ENCODE measurements at places on chromosomes 4 and X. TPM values are rescaled to one million over a fixed set of nuclear protein-coding genes. Genes with fewer than 3 reads are reported as not detected.

DGAT2L6 gene
- total RNA-seq: not detected

GYPA gene
- not detected for total RNA-seq

SMIM31 gene
- 0.10 TPM for total RNA-seq

POF1B gene
- 11.9 TPM for total RNA-seq

LUZP4 gene
- total RNA-seq: not detected

XKRX gene
- total RNA-seq: 2.6 TPM

EXOC1L gene
- total RNA-seq: not detected

HSFX3 gene
- not detected for total RNA-seq

KIAA0232 gene
- total RNA-seq: 12.0 TPM

GYG2 gene
- total RNA-seq: 9.7 TPM

GRID2 gene
- not detected for total RNA-seq

FMR1 gene
- 34.3 TPM for total RNA-seq

ELF4 gene
- total RNA-seq: 10.5 TPM

XAGE2 gene
- not detected for total RNA-seq

ASMT gene
- total RNA-seq: not detected

P2RY4 gene
- not detected for total RNA-seq

ZXDA gene
- total RNA-seq: 6.8 TPM

EDNRA gene
- 0.35 TPM for total RNA-seq

TBC1D9 gene
- total RNA-seq: 7.5 TPM

BBS12 gene
- total RNA-seq: 3.8 TPM

RAB28 gene
- 10.8 TPM for total RNA-seq

PTCHD1 gene
- 4.7 TPM for total RNA-seq

SEC24B gene
- total RNA-seq: 16.9 TPM

FAAH2 gene
- 0.05 TPM for total RNA-seq

TECRL gene
- not detected for total RNA-seq

CT45A2 gene
- not detected for total RNA-seq

ATP1B4 gene
- total RNA-seq: not detected

SAGE1 gene
- total RNA-seq: not detected

CXCL11 gene
- not detected for total RNA-seq

SOWAHD gene
- not detected for total RNA-seq

ARSH gene
- not detected for total RNA-seq

NDUFA1 gene
- 194 TPM for total RNA-seq

MAGEA1 gene
- total RNA-seq: 64.2 TPM

AADAT gene
- 14.5 TPM for total RNA-seq

CYLC1 gene
- not detected for total RNA-seq

RAB41 gene
- total RNA-seq: not detected

RNF150 gene
- 0.40 TPM for total RNA-seq

LONRF3 gene
- 11.8 TPM for total RNA-seq

PDGFC gene
- 20.2 TPM for total RNA-seq

SYP gene
- 0.92 TPM for total RNA-seq

ELK1 gene
- total RNA-seq: 36.4 TPM

ANOS1 gene
- total RNA-seq: not detected

Data from NCI-H460 (cell line).